ENCODE measurements at places on chromosomes 2 and 18. TPM values are rescaled to one million over a fixed set of nuclear protein-coding genes. Genes with fewer than 3 reads are reported as not detected.

IMP4 gene
- 88.3 TPM for total RNA-seq

HAAO gene
- 2.2 TPM for total RNA-seq

TSPYL6 gene
- total RNA-seq = not detected

ROCK2 gene
- total RNA-seq = 22.1 TPM

ERBB4 gene
- not detected for total RNA-seq

TBR1 gene
- 0.05 TPM for total RNA-seq

SLC16A14 gene
- 1.5 TPM for total RNA-seq

POMC gene
- 3.0 TPM for total RNA-seq

GALNT3 gene
- total RNA-seq = 23.7 TPM

PDE11A gene
- not detected for total RNA-seq

ASB18 gene
- total RNA-seq = not detected

IL1R2 gene
- not detected for total RNA-seq

ERMN gene
- total RNA-seq = 3.7 TPM

RBBP8 gene
- 79.9 TPM for total RNA-seq

TCF23 gene
- total RNA-seq = not detected

TTC31 gene
- total RNA-seq = 43.4 TPM

PROKR1 gene
- total RNA-seq = not detected

NEU4 gene
- 0.64 TPM for total RNA-seq

XIRP2 gene
- not detected for total RNA-seq

ALPG gene
- not detected for total RNA-seq

LHCGR gene
- total RNA-seq = not detected

SIX3 gene
- total RNA-seq = 0.14 TPM

FBXO41 gene
- total RNA-seq = 16.2 TPM

KIF1A gene
- 0.41 TPM for total RNA-seq

PLCD4 gene
- 0.30 TPM for total RNA-seq

DTNA gene
- total RNA-seq = 0.25 TPM

GPAT2 gene
- total RNA-seq = 13.0 TPM

CMPK2 gene
- 47.0 TPM for total RNA-seq

G6PC2 gene
- not detected for total RNA-seq

UGT1A8 gene
- total RNA-seq = not detected

All from T-helper 2 cell treated with Interferon-gamma antibody and Interleukin-4, amounts not matched to agents 100 ng/mL and 5 ng/mL, for 36 hours (primary cell).